ENCODE measurements at places on chromosomes 4 and X.

DNA sequence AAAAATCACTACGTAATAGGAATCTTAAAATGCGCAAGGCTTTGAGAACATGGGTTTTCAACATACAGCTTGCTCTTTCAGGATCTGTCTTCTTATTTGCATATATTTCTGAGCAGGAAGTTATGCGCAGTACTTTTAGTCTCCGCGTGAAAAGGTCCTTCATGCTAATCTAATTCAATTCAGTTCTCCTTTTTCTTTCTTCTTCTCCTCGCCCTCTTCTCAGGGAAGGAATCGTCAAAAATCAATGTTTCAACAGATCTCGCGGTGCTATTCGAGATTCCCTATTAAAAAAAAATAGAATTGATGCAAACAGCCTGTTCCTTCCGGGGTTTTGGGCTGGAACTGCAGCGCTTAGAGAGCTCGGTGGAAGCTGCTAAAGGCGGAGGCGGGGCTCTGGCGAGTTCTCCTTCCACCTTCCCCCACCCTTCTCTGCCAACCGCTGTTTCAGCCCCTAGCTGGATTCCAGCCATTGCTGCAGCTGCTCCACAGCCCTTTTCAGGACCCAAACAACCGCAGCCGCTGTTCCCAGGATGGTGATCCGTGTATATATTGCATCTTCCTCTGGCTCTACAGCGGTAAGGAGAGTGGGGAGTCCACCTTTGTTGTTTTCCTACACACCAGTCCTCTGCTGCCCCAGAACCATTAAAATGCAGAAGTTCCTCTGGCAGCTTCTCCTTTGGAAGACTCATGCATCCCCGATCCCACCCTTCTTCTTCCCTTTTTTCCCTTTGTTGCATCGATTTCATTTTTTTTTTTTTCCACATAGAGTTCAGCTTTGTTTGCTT lies at the start of the genes HMGN5 and SH3BGRL:
HMGN5 (minus strand) TSS at position 243 of the 785 bp plus-strand sequence. CDS start 80,364 bp downstream, outside the sequence.
SH3BGRL (plus strand) TSS at position 432 of the 785 bp plus-strand sequence; CDS start at position 531, 99 bp downstream.
- peak; percentile 87 for DNase-seq

DNA sequence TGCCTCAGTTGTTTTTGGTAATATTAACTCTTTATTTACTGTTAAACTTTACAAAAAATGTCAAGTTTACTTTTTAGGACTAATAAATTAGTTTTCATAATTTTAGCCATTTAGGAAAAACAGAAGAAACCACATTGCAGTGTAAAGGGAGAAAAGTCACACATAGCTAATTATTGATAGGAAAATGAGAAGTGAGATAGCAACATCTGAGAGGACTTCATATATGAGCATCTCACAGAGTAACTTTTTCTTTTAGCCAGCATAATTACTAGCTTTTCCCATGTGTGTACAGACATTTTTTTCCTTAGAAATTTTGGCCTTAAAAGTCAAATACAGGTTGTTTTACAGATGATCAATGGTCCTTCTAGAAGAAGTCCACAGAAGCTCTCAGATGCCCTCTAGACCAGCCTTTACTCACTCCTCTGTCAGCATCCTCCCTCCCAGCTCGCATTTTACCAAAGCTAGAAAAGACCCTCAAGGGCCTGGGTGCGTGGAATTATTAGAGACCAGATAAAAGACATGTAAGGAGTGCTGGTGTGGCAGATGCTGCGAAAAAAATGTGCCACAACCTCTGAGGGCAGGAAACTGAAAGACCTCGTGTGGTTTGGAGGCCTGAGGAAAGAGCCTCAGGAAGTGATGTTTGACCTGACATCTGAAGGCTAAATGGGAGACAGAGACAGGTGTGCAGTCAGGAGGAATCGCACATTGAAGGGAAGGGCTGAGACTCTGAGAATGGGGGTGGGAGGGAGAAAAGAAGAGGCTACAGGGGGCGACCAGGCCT lies 156.9 kb downstream of the CBR4 start:
- peak; percentile 10 for DNase-seq

DNA sequence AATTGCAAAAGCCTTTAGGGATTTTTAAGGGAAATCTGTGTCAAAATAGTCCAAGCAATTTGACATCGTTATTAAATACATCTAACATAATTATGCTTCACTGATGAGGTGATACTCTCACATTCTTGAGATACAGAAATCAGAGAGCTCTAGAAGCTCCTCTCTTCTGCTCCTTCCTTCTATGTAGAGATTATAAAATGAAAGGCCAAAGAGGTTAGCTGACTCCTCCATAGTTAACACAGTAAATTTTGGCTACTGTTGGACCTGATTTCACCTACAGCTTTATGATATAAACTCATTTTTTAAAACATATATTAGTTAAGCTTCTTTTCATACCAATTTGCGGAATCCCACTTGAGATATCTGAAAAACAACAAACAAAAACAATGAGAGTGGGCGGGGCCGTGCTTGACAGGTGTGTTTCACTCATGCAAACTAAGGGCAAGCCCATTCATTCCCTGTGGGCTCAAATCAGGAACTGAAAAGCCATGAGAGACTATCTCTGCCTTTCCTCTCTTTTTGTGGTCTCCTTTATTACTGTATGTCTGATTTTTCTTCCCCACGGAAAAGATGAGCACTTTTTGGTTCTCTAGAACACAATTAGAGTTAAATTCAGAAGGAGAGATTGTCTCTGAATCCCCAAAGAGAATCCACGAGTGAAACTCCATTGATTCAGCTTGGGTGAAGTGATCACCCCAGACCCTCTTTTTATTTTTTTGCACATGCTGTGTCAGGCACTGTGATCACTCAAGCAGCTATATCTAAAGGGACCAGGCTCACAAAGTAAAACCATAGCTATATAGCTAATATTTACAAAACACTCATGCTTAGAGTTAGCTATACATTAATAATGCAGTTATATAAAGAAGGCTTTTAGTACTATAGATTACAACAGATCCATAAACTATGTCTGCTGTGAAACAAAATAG lies 566.3 kb downstream of the IL15 start:
- no peak for DNase-seq

DNA sequence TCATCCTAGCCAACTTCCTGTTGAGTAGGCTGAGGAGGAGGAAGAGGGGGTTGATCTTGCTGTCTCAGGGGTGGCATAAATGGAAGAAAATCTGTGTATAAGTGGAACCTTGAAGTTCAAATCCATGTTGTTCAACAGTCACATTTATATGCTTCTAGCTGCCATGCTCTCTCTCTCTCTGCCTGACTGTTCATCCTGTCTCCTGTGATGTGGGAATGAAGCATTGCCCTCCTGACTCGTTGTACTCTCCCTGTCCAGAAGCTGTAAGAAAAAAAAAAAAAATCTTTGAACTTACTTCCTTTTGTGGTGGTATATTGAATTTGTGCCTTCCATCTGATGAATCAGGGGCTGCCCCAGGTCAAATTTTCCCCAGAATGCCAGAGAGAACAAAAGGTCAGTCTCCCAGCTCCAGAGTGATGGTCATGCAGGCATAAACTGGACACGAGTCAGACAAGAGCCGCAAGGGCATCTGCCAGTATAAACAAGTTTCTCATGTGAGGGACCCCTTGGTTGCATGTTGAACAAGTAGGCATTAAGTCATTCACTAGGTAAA lies 257.0 kb downstream of the IDS start:
- no peak for DNase-seq

DNA sequence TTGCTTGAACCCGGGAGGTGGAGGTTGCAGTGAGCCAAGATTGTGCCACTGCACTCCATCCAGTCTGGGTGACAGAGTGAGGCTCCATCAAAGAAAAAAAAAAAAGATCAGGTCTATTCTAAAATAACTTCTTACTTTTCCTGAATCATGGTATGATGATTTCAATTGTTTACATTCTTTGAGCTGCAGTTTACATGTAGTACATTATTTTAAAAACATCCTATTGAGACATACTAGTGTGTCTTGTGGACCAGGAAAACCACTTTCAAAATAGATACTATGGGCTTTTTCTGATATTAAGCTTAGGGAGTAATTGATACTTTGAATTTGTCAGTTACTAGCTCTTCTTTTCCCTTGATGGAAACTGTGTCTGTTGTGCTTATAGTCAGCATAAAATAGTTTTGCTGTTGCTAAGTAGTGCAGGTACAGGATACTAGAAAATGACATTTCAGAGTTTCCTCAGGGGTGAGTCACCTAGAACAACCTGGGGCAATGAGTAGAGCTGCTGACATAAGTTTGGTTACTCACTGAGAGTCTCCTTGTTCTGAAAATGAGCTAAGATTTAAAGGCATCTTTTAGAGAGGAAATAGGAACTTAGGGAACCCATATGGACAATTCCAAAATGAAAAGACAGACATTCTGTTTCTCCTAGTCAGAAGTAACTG lies 53.2 kb upstream of the C4orf54 start:
- no peak for DNase-seq

- DNase-seq, result no peak
These were observed 513 bp downstream of the NHSL2 start for GRCh38 chrX:71910986-71911730.

GRCh38 chrX:41336447-41336846 lies 2.5 kb downstream of the DDX3X start:
- DNase-seq, result no peak

DNA sequence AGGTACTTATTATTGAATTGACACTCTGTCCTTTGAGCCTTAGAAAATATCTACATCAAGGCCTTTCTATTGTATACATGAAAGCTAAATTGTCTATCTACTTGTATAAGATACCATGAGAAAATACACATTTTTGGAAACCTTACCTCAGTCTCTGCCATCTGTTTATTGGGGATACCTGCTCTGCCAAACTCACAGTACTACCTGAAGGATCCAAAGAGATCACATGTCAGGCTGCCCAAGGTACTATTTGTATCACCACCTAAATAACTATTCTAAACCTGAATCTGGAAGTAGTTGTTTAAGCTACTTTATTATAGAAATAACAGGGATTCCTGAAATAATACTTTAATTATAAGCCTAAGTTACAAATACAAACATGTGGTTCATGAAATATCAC lies 126.2 kb downstream of the PALLD start:
- no peak for DNase-seq

DNA sequence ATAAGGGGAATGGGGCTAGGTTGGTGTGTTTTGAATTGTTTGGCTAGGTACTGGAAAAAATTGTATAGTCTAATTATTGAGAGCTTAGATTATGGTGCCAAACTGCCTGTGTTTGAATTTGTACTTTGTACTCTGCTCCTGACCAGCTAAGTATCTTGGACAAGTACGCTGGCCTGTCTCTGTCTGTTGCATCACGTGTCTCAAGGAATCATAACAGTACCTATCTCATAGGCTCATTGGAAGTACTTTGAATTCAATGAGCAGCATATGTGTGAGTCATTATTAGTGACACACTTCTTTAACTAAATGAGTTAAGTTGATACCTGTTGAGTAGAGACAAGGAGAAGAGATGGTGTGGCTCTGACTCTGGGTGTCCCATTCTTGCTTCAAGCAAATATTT lies 69.5 kb upstream of the MND1 start:
- DNase-seq, result no peak

DNA sequence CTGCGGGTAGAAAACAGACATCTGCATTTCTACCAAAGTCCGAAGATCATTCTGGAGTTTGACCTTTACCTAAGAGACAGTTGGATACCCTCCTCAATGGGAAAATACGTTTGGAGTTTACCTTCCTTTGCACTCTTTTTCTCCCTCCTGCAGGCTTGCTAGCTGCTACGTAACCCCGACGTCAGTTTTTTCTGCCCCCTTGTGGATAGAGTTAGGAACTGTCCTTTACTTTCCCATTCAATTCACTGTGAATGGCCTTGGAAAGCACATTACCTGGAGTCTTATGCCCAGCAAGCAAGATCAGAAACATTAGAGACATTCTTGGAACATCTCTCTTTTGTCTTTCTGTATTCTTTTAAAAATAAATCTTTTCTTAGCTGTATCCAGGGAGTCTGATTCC lies 250.7 kb downstream of the NAP1L3 start:
- peak; percentile 1 for DNase-seq

DNA sequence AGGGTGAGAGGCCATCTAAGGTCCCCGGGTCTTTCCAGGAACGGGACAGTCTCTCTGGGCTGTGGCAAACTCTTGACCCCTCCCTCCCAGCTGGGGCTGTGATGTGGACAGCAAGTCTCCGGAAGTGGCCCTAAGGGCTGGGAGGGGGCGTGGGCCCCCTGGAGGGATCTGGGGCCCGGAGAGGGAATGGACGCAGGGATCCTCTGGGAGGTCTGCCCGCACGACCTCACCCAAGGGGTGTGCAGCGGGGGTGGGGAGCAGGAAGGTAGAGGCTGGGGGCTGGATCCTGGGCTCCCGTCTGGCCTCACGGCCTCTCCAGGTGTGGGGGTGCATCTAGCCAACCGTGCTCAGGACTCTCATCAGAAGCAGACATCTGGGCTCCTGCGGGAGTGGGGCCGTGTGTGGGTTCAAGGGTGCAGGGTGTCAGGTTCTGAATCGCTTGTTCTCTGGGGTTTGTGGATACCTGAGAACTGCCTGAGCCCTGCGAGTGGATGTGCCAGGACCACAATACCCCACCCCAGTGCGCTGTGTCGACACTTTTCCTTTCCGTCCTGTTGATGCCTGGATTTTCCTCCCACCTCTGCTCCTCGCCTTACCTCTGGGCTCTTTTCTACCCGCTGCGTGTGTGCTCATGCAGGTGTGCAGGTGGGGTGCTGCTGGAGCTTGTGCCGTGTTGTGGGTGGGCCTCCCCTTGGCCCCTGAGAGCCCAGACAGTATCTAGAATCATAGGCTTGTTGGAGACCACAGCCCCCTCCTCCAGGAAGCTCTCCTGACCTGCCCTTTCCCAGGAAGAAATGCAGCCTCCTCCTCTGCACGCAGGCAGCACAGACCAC lies 915 bp downstream of the CPZ start:
- no peak for DNase-seq

DNA sequence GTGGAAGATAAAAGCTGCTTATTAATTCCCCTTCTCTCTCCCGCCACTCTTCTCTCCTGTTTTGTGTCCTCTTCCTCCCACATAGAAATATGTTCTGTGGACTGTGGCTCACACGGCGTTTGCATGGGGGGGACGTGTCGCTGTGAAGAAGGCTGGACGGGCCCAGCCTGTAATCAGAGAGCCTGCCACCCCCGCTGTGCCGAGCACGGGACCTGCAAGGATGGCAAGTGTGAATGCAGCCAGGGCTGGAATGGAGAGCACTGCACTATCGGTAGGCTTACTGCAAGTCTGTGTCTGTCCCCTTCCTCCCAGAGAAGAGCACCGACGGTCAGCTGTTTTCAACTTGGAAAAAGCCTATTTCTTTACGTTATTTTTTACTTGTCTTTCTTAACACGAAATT lies 229.1 kb downstream of the DCTD start:
- DNase-seq, result no peak

DNA sequence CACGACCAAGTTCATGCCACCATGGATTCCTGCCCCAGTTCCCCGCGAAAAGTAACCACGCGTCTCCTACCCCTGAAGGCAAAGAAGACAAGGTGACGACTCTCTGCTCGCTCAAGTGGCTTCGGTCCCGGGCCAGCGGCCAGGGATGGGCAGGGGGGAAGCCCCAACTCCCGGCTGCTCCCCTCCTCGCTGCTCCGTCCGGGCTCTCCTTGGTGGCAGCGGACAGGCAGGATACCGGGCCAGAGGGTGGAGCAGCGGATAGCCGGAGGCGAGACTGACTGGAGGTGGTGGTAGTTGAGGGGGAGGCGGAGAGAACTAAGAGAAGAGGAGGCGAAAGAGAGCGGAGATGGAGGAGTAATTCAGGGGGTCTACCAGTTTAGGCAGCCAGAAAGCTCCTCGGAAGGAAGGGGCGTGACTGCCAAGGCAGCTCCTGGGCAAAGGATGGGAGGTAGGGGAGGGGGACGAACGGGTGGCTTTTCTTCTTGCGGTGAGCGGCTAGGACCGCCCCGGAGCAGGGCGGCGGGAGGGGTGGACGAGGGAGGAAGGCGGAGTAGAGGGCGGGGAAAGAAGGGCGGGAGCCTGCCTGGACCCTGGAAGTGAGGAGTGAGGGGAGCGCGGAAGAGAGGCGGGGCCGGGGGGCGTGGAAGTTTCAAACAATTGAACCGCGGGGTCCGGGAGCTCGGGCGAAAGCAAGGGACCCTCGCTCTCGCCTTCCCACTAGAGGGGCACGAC lies at the start of gene AMOT:
AMOT (minus strand) TSS at position 450 of the 732 bp plus-strand sequence. CDS start 17,705 bp downstream, outside the sequence.
- peak; percentile 26 for DNase-seq

GRCh38 chr4:184684491-184685189 lies 35.1 kb downstream of the PRIMPOL start:
- peak; percentile 73 for DNase-seq
